ENCODE measurements at places on chromosomes 4 and X.

GRCh38 chrX:87728459-87728858, 210.9 kb downstream of the KLHL4 start:
- DNase-seq, result no peak

DNA sequence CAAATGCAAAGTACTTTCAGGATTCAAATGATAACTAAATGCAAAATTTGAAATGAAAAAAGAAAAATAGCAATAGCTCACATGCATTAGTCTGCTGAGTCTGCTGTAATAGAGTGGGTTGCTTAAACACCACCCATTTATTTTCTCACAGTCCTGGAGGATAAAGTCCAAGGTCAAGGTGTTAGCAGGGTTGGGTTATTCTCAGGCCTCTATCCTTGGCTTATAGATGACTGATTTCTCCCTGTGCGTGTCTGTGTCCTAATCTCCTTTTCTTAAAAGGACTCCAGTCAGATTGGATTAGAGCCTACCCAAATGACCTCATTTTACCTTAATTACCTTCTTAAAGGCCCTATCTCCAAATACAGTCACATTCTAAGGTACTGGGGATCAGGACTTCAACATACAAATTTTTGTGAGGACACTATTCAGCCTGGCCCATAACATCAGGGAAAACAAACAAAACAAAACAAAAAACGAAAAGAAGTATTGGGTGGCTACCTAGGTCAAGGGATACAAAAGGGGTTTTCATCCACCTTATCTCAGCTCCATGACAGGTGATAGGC, 6.3 kb upstream of the TBL1X start:
- DNase-seq, result no peak

DNA sequence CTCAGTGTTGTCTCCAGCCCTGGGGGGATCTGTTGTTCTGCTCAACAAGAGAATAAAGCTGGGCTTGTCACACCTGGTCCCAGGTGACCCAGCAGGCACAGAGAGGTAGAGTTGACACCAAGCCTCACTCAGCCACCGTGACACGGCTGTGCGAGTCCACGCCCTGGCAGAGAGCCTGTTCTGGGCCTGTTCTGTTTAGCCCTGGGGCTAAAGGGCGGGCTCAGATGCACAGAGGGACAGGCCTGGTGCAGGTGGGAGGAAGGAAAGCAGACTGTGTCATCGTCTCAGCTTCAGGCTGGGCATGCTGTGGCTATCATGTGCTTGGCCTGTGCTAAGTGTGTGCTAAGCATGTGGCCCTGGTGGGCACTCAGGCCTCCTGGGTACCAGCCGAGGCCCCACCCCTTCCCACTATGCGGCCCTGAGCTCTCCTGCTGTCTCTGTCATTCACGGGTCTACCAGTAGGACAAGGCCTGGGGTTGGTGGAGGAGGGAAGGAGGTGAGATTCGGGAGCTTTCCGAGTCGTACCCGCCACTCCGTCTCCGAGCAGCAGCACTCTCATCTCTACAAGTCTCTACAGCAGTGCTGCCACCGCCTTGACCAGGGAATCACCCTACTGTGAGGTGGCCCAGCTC, 10.8 kb downstream of the WFS1 start:
- no peak for DNase-seq

GRCh38 chr4:71550220-71551165, 211.7 kb downstream of the SLC4A4 start:
- DNase-seq, result no peak

DNA sequence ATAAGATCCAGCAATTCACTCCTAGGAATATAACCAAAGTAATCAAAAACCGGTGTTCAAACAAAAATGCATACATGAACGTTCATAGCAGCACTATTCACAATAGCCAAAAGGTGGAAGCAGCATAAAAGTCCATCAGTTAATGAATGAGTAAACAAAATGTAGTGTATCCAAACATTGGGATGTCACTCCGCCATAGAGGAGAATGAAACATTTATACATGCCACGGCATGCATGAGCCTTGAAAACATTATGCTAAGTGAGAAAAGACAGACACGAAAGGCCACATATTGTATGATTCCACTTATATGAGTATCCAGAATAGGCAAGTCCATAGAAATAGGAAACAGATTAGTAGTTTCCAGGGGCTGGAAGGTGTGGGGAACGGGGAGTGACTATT, 11.0 kb upstream of the PDLIM3 start:
- DNase-seq, result no peak
